IPS DF 6.9 (cell line): ENCODE measurements at places on chromosomes 3 and 15.

DNA sequence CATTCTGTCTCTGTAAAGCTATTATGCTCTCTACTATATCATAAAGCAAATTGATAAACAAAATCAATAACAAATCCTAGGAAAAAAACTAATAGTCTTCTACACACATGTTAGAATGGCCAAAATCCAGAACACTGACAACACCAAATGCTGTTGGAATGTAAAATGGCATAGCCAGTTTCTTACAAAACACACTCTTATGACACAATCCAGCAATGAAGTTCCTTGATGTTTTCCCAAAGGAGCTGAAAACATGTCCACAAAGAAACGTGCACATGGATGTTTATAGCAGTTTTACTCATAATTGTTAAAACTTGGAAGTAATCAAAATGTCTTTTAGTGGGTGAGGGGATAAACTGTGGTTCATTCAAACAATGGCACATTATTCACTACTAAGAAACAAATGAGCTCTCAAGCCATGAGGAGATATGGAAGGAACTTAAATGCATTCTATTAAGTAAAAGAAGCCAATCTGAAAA lies 32.7 kb downstream of the CADM2 start:
- H3K27me3 ChIP-seq, result no peaks in the 10 kb centered on the region
- no peaks in the 10 kb centered on the region for H3K4me1 ChIP-seq
- DNase-seq, result no peak
- no peak overlapping the region for H3K4me3 ChIP-seq
- no peak overlapping the region for H3K27ac ChIP-seq

- DNase-seq, result no peak
- no peaks in the 10 kb centered on the region for H3K4me1 ChIP-seq
- H3K27ac ChIP-seq, result no peak overlapping the region
- no peak overlapping the region for H3K4me3 ChIP-seq
- no peaks in the 10 kb centered on the region for H3K36me3 ChIP-seq
- no peaks in the 10 kb centered on the region for H3K27me3 ChIP-seq
Measured at GRCh38 chr3:22536541-22536940, 666.6 kb upstream of the UBE2E2 start.

DNA sequence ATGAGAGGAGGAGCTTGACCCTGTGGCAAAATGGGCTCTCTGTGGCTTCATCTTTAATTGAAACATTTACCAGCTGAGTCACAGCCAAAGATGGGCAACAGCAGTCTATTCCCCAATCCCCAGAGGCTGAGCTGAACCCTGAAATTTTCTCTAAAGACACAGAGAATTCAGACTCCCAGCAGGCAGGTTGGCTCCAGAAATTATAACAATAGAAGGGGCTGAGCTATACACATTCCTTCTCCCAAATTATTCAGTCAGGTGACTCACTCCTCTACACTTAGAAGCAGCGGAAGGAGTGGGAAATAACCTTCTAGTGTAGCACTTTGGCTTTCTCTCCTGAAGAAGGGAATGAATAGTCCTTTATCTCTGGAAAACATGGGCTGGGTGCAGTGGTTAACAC lies 264.3 kb upstream of the ARHGEF26 start:
- H3K36me3 ChIP-seq, result no peaks in the 10 kb centered on the region
- DNase-seq, result peak; percentile 2
- no peaks in the 10 kb centered on the region for H3K27me3 ChIP-seq
- H3K4me1 ChIP-seq, result no peaks in the 10 kb centered on the region; the same call in 1 of the 2 replicates
- H3K27ac ChIP-seq, result no peak overlapping the region
- H3K4me3 ChIP-seq, result no peak overlapping the region

DNA sequence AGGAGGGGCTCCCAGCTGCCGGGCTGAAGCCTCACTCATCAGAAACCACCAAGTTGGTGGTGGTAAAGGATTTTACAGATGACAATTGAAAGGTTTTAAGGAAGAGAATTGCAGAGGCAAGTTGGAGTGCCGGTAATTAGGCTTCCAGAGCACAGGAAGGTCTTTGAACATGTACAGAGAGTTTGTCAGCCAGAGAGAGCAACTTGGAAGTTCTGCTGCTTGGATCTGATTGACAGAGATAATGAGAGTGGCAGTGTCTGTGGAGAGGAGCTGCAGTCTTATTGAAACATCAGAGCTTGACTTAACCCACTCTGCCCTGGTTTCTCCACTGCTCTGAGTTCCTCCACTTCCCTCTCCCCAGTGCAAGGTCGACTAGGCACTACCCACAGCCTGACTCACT lies 448.6 kb downstream of the EPHB1 start:
- H3K36me3 ChIP-seq, result no peaks in the 10 kb centered on the region
- no peak overlapping the region for H3K4me3 ChIP-seq
- H3K27ac ChIP-seq, result no peak overlapping the region

DNA sequence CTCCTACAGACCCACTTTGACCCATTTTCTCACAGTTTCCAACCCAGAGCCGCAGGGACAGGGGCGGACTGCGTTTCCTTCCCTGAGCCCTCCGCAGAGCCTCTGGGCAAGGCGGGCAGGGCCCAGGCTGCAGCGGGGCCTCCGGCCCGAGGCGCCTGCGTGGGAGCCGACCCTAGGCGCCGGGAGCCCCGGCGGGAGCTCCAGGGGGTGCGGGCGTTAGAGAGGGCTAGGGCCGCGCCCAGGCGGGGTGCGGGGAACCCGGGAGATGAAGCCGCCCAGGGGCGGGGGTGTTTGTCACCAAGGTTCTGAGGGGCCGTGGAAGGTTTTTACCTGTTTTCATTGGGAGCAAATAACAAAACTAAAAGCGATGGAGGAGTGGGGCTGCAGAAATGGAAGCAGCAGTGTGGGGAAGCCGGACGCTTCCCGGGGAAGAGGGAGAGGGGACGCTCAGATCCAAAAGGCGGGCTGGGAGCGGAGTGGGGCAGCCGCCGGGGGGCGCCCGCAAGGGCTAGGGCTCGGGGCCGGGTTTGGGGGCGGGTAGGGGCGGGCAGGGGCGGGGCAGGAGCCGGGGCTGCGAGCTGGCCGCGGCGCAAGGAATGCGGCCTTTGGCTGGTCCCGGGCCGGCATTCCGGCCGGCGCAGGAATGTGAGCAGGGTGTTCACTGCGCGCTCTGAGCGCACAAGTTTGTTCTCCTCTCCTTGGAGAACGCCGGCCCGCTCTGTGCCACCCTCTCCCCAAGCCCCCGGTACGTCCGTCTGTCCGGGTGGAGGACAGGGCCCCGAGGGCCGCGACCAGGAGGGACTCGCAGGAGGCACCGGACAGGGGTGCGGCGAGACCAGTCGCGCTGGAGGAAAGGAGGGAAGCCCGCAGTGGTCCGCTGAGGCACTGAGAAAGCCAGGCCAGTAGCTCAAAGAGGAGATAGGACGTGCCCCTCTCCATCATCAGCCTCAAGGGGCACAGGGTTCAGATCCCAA lies 61.1 kb downstream of the AMOTL2 start:
- H3K4me1 ChIP-seq, result peaks cover 19% of the 10 kb centered on the region
- peaks cover 3% of the 10 kb centered on the region; the same call in 1 of the 2 replicates for H3K27me3 ChIP-seq
- peak overlapping the region; percentile 32; the same call in 1 of the 2 replicates for H3K4me3 ChIP-seq
- H3K36me3 ChIP-seq, result no peaks in the 10 kb centered on the region
- no peak for DNase-seq
